Astrocyte of the cerebellum (primary cell): ENCODE measurements at places on chromosomes 2 and 18.

- DNase-seq = no peak
Measured at GRCh38 chr2:85564144-85564563, 2.9 kb upstream of the GGCX start.

- no peak for DNase-seq
Measured at GRCh38 chr2:17164550-17164949, 353.7 kb downstream of the RAD51AP2 start.

GRCh38 chr18:9016633-9017166 is 85.8 kb upstream of the NDUFV2 start:
- DNase-seq = no peak

GRCh38 chr2:241702155-241703031 is 554 bp downstream of the ING5 start:
- no peak for DNase-seq

GRCh38 chr2:3116371-3116770 is 261.2 kb downstream of the EIPR1 start:
- no peak for DNase-seq

- DNase-seq = no peak
Measured at GRCh38 chr2:2010251-2010650, 265.9 kb upstream of the PXDN start.

GRCh38 chr2:211306929-211307328 is 750.5 kb downstream of the CPS1 start:
- DNase-seq = no peak

- no peak for DNase-seq
Measured at GRCh38 chr2:241870611-241871537, 1.3 kb downstream of the RTP5 start.

GRCh38 chr2:50529600-50530218 is 502.2 kb downstream of the NRXN1 start:
- DNase-seq = peak; percentile 36

GRCh38 chr2:54899576-54900200 is 150.6 kb downstream of the RTN4 start:
- peak; percentile 45 for DNase-seq
